KBM-7 (cell line): ENCODE measurements at places on chromosomes 5 and 9.

- DNase-seq = no peak
These were observed at the start of gene EIF4EBP3 for GRCh38 chr5:140547508-140548299. EIF4EBP3 (plus strand) TSS chr5:140547662; CDS start chr5:140547738, 76 bp downstream.

DNA sequence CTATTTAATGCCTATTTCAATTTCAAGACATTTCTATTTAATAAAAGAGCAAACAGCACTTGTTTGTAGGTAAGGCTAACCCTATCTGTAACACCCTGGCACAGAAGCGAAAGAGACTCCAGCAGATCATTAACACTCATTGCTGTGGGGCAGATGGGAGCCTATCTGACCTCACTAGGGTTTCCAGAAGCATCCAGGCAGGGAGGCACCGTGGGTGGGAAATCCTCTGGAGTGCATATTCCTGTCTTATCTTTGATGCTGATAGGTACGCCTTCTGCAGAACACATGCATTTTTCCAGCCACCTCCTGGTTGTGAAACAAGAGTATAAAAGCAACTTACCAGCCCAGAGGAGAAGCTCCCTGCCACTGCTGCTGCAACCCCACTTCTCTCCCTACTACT is 233.7 kb downstream of the GLIS3 start:
- DNase-seq = no peak

- no peak for DNase-seq
These were observed 20.0 kb downstream of the MOCS2 start for GRCh38 chr5:53089481-53089991.

GRCh38 chr5:112117551-112117950 is 301.5 kb downstream of the EPB41L4A start:
- no peak for DNase-seq

DNA sequence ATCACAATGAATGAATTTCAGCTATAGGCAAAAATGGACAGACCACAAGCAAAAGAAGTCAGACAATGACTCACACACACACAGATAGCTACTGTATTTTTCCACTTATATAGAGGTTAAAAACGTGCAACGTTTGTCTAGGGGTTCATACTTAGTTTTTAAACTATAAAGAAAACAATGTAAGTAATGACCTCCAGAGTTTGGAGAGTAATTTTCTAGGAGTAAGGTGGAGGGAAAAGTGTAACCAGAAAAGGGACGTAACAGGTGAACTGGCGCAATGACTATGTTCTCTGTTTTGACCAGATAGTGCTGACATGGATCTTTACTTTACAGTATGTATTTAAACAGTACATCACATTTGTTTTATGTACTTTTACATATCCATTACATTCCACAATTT is 51.1 kb downstream of the FNIP1 start:
- no peak for DNase-seq

- DNase-seq = no peak
These were observed 176.4 kb upstream of the CCNG1 start for GRCh38 chr5:163260961-163261360.

DNA sequence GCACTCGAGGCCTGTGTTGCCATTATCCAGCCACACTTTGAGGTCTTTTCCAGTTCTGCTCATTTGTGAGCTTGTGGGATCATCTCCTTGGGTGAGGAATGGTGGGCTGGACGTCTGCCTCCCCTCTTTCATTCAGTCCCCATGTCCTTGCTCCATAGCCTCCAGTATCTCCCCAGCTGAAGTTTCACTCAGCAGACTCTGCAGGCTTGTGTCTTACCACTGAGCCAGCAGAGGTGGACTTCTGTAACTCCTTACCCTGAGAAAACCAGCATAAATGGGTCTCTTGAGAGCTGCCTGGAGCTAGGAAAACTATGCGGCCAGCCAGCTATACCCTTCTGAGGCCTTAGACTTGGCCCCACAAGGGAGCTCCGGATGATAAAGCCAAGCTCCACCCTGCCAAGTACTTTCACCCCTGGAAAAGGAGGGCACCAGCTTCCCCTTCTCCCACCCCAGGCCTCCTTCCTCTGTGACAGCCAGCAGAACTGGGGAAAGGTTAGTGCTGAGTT is 12.2 kb downstream of the IRF1 start:
- no peak for DNase-seq

DNA sequence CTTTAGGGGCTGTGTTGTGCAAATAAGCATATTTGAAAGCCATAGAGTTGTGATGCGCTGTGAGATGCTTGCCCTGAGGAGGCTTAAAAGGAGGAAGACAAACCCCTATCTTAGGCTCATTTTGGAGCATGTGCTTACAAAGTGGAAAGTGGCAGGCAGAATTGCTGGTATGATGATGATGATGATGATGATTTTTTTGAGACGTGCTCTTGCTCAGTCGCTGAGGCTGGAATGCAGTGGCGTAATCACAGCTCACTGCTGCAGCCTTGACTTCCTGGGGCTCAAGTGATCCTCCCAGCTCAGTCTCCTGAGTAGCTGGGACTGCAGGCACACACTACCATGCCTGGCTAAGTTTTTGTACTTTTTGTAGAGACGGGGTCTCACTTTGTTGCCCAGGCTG is 1.7 kb downstream of the CNOT8 start:
- no peak for DNase-seq
